ENCODE measurements at places on chromosomes 2 and 18.

GRCh38 chr2:72367530-72368225, 220.0 kb upstream of the CYP26B1 start:
- peak; percentile 94 for DNase-seq

DNA sequence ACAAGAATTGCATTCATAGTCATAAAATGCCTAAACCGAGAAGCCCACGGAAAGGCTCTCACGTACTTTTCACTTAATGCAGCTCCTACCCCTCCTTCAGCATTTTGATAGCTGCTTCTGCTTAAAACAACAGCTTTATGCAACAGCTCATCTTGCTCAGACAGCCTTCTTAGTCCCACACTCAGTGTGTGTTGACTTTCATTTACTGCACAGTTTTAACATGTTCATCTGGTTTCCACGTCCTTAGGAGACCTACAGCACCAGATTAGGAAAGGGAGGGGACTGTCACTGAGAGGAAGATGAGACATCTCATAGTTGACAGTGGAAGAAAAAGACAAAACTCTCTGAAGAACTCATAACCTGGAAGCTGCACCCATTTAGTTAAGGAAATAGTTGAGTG, 435.4 kb downstream of the SETBP1 start:
- DNase-seq: no peak

DNA sequence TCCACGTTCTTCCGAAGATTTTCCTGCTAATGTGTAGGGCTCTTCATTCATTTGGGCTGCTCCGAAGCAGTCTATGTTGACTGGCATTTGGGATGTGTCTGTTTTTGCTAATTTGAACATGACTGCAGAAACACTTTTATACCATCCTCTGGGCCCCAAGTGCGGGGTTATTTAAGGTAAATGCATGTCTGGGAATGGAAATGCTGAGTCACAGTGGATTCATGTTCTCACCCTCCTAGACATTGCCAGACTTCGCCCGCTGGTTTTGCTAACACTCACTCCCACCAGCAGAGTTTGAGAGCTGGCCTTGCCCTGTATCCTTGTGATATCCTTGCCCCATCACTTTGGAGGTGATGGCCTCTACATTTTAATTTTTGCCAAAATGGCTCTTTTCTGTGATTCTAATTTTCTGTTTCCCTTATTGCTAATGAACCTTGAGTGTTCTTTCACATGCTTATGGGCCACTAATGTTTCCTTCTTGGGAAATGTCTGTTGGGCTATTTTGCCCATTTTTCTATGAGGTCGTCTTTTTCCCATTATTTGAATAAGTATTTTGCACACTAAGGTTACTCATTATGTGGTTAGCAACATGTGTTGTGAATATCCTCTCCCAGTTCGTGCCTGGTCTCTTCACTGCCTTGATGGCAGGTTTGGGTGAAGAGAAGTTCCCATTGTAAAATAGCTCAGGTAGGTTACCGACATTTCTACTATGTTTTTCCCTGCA, 204.1 kb downstream of the GLI2 start:
- peak; percentile 22 for DNase-seq

GRCh38 chr2:75667884-75668283, 21.3 kb downstream of the MRPL19 start:
- DNase-seq: no peak

GRCh38 chr18:13395577-13395976, 177.0 kb downstream of the LDLRAD4 start:
- DNase-seq: no peak

- peak; percentile 52 for DNase-seq
Measured at GRCh38 chr2:186853951-186854350, 5.0 kb upstream of the ZSWIM2 start.

DNA sequence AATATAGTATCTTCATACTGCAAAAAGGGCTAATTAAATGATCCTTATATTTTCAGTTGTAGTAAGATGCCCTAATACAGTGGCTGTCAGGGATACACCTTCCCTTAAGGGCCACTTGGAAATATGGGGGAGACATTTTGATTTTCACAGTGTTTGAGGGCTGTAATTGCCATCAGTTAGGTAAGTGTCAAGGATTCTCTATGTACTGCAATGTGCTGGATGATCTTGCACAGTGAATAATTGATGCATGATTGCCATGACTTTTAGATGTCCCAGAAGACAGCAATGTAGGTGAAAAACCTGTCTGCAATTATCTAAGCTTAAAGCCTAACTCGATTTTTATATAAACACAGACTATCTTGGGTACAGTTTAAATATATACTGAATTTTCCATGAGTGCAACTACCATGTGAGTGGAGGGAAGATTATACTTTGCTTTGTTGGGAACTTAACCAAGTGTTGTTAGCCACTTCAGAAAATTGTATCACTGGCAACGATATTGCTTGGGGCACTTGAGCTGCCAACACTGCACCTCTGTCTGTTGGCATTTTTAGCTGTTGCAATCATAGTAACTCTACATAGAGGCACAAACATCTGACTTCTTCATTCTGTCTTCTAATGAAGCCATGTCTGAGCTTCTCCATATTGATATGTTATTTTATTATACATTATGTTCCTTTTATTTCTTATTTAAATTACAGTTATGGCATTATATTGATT, 45.2 kb downstream of the MAIP1 start:
- no peak for DNase-seq

DNA sequence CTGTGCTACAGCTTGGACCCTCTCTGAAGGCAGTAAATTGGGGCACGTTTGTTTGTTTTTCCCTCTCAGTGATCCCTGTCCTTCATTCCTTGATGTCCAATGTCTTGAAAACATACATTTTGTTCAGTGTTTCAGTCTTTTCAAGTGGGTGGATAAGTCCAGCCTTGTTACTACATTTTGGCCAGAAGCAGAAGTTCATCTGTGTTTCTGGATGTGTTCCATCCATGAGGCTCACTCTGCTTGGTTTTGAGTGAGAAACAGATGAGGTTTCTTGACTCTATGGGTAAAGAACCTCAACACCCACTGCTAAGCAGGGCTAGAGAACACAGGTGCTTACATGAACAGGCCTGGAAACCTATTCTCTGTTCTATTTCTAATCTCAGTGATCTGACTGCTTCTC, 74.5 kb upstream of the RFX8 start:
- DNase-seq: no peak

DNA sequence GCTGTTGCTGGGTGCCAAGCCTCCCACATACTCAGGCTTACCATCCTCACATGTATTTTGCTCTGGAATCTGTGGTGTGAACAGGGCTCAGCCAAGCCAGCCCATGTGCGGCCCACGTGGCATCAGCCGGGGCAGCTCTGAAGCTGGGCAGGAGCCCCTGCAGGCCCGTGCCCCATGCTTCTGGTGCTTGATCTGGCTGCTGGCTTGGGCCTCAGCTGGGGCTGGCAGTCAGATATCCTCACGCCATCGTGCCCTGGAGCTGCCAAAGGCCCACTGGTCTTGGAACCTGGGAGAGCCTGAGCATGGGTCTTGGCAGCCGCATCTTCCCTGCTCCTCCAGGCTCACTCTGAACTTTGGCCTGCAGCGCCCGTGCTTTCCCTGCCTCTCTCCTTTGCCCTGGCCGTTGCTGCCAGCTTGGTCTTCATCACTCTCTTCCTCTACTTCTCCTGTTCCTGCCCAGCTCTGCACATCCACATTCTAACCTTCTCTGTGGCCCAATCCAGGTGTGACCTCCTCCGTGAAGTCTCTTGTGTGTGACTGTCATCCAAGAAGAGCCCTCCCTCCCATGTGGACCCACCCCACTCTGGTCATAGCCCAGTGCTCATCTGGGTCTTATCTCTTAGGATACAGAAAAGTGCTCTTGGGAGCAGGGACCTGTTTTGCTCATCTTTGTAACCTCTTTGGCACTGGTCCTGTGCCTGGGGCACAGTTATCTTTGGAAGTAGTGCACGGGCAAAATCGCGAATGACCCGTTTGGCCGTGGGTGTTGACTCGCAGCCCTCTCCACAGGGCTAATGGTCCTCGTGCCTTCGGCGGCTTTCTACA, 116.1 kb downstream of the RNF144A start:
- DNase-seq: no peak

DNA sequence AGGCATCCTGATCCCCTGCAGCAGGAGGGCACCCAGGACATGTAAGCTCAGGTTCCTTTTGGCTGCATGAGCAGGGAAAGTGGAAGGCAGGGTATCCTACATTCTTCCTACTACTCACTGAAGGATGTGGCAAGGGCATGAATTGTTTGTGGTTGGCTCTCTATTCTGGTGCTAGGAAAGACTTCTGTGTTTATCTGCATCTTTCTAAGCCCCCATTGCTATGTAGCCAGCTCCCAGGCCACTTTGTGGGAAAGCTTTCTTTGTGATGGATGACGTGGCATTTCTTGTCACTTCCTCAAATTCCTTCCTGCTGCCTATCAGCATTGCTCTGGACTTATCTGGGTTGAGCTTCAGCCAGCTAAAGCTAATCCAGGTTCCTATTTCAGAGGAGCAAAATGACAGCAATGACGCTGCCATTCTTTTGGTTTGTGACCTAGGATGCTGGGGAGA, 46.2 kb downstream of the MEIS1 start:
- DNase-seq: peak; percentile 47

DNA sequence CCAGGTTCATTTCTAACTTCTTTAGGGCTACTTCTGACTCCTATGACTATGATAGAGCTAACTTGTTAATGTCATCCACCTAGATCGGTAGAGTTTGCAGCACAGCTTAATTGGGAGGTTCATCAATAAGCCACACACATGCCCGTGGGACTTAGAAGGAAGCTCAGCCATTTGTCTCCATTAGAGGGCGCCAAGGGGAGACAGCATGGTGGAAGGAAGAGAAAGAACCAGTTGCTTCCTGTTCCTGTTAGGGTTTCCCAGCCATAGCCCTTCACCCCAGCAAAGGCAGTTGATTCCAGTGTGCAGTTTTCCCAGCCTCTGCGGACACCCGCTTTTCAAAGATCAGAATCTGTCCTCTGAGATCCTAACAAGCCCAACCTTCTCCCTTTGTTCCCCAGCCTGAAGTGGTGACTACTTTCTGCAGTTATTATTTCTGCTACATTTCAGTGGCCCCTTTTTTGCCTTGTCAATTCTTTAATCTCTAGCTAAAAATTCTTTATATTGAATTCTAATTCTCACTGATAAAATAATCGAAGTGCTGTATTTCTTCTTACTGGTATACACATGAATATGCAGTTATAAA, 30.3 kb downstream of the MAIP1 start:
- peak; percentile 61 for DNase-seq

All from foreskin keratinocyte (primary cell).